ENCODE measurements at places on chromosomes 2 and 18.

DNA sequence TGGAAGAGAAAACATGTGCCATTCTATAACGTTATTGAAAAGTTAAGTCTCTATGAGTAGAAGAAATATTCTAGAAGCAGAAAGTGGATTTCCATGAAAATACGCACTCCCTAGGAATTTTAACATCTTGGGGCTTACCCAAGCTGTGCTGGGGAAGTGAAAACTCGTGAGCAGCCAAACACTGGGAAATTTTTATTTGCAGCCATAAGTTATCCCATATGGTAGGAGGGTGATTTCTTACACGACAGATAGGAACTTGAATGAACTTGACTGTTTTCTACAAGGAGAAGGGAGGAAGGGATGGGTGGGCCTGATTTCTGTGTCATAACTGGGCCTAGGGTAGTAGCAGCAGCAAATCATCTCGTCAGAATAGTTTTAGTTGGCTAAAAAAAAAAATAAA, 272.6 kb downstream of the ETAA1 start:
- DNase-seq = no peak

DNA sequence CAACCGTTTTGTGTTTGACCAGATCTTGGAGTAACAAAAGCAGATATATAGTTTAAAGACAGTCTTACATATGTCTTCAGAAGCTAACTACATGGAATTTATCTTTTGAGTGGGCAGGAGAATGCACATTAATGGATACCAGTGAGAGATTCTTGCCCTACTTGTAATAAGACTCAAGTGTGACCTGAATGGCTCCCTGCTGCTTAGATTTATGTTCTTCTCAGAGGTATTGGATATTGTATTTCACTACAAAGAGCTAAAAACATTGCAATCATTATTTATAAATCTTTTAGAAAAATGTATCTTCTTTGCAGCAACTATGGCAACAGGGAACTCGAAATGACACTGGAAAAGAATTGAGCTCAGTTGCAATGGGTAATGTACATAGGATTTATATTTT, 227.7 kb downstream of the LRRTM4 start:
- DNase-seq = no peak

DNA sequence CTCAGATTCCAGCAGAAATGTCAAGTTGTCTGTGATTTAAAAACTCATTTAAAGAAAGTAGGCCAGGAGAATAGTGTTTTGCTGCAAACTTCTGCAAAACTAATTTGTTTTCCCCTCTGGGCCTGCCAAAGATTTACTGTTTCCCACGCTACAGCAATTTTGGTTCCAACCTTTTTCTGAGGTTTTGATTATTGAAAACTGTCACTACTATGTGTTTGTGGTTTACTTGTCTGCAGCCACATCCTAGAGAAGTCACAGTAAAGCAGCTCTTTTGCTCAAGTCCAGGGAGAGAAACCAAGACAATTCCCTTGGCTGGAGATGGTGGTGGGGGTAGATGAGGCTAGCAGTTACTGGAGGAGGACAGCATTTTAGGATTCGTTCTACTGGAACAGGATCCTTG, 12.8 kb downstream of the IL1R2 start:
- no peak for DNase-seq

DNA sequence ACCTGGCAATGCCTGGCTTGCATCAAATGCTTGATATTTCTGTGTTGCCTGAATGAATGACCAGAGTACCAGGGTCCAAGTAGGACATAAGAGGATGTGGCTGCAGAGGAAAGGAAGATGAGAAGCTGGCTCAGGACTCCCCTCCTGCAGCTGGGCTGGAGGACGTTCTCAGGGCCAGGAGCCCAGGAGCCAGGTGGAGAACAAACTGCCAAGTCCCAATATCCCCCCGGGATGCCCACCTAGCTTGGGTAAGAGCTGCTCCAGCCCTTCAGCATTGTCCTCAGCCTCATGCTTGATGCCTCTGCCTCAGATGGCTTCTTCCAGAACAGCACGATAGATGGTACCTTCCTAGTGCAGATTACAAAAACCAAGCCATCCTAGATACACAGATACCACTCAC, 8.6 kb upstream of the ATP6V1B1 start:
- no peak for DNase-seq

- no peak for DNase-seq
Measured at GRCh38 chr2:19072161-19072560, 286.3 kb downstream of the OSR1 start.

GRCh38 chr2:233481368-233482142, 85.0 kb downstream of the USP40 start:
- no peak for DNase-seq

DNA sequence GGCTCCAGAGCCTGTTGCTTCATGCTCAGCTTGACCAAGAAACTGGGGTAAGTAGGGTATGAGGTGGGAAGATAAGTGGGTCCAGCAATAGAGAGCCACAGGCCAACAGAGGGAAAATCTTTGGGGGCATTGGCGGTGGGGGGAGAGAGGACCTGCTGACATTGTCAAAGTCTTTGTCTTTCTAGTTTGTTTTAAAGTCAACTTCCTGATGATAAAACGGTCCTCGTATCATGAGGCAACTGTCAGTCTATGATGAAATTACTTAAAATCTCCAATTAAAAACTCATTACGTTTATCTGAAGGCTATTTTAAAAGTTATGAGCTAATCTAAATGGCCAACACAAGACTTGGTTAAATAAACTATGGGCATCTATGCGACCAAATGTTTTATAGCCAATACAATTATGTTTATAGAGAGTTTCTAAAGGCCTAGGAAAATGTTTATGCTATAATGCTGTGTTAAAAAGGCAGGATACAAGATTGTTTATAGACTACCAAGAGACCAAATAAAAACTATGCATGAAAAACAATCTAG, 84.4 kb upstream of the CD28 start:
- DNase-seq = no peak

GRCh38 chr2:128384956-128385355, 66.3 kb upstream of the HS6ST1 start:
- no peak for DNase-seq

- no peak for DNase-seq
Measured at GRCh38 chr2:177759443-177759842, 313.1 kb downstream of the PDE11A start.

- DNase-seq = no peak
Measured at GRCh38 chr18:56148373-56148772, 490.0 kb downstream of the TXNL1 start.

DNA sequence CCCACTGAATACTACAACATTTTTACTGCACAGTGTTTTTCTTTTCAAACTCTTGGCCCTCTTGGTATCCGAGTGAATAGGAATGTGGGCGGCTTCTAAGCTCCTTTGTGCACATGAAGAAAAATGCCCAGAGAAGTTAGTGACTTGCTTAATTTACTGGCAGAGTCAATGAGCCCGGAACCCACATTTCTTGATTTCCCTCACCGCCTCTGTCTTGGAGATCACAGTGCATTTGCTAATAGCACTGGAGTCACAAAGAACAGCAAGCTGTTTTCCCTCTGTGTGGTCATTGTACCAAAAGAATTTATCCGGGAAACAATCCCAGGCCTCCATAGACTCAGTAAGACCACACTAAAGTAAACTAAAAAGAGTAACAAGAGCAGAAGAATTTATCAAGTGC, 18.9 kb downstream of the STON1 start:
- no peak for DNase-seq

DNA sequence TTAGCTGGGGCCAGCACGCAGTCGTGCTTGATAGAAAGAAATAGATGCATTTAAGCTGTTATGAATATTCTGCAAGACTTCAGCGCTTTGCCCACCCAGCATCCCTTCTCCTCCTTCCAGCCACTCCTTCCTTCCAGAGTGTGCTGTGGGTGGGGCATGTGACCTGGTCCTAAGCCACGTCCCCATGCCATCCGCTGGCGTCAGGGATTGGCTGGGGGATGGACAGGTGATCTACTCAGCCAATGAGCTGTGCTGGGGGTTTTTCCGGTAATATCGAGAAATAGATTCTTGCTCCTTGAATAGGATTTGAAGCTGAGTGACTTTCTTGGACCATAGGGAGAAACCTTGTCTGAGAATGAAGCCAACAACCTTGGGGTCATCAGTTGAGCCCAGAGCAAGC, 4.8 kb upstream of the ZAP70 start:
- no peak for DNase-seq

DNA sequence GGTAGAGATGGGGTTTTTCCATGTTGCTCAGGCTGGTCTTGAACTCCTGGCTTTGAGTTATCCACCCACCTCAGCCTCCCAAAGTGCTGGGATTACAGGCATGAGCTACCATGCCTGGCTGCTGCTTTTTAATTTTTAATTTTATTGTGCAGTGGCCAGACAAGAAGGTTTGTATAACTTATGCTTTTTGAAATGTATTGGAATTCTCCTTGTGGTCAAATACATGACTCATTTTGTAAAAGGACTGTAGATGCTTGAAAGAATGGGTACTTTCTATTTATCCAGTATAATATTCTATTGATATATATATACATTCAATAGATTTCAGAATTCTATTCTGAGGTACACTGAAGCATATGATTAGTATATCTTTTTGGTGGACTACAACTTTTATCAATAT, 82.6 kb upstream of the ST3GAL5 start:
- DNase-seq = no peak

DNA sequence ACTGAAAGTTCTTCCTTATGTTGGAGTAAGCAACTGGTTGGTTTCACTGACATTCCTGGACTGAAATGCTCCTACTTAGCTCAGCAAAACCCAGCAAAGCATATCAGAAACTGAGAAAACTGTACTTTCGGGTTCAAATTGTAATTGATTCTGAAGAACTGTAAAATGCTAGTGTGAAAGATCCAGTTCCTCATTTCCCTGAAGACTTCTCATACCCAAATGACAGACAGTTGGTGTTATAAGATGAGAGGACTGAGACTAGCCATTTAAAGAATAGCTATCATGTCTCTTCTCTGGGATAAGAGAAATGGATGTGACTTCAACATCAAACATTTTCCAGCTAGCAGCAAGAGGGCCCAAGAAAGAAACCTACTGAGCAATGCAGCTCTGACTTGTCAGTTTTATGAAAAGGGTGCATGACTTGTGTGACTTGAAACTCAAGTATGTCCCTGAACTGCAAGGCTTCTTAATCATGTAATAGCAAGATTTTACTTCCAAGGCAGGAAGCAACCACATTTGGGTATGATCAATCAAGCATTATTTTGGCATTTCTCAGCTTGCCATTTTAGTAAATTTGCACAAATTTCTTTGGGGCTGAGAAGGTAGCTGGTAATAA, 420.3 kb upstream of the MMADHC start:
- no peak for DNase-seq

DNA sequence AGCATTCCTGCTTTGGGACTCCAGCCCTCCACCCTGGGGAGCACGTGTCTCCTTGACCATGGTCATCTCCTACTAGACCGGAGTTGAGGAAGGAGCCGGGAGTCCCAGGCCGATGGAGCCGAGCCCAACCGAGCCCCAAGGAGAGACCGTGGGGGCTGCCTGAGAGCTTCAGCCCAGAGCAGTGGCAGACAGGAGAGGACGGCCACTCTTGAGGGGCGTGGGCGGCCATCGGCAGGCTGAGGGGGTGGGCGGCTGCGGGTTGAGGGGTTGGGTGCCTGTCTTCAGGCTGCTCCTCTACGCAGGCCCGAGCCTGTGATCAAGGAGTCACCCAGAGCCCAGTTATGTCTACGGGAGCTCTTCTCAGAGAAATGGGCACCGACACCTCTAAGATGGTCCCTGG, 158.7 kb downstream of the PXDN start:
- no peak for DNase-seq

- no peak for DNase-seq
Measured at GRCh38 chr2:229101314-229101713, 169.8 kb downstream of the PID1 start.

- no peak for DNase-seq
Measured at GRCh38 chr2:101080211-101081068, 70.7 kb downstream of the TBC1D8 start.

DNA sequence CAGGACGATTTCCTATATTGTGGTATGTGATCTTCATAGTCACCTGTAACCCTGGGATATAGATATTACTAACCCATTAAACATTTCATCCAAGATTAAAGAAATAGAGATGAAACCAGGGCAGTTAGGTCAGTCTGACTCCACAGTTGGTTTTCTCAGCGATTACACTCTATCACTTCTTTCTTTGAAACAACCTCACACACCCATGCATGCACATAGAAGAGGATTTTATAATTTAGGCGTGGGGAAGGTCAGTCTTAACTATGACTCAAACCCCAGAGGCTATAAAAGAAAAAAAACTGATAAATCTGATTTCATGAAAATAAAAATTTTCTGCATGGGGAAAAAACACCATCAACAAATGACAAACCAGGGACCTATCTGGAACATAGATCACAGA, 54.2 kb downstream of the BCL2 start:
- no peak for DNase-seq

GRCh38 chr18:44986933-44987332, 306.2 kb downstream of the SETBP1 start:
- DNase-seq = no peak

DNA sequence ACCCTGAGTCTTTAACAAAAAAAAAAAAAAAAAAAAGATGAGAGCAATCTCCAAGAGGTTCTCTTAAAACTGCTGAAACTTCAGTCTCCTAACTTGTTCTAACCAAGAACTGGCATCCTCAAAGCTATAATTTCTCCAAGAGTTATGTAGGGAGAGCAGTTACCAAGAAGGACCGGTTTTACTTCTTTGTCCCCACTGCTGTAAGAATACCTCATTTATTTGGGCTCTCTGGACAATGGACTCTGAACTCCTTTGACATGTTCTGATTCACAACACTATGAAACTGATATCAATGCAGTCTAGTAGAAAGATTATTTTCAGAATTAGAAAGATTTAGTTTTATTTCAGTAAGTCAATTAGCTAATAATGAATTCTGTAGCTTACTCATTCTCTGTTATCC, 84.5 kb upstream of the DTNB start:
- no peak for DNase-seq

DNA sequence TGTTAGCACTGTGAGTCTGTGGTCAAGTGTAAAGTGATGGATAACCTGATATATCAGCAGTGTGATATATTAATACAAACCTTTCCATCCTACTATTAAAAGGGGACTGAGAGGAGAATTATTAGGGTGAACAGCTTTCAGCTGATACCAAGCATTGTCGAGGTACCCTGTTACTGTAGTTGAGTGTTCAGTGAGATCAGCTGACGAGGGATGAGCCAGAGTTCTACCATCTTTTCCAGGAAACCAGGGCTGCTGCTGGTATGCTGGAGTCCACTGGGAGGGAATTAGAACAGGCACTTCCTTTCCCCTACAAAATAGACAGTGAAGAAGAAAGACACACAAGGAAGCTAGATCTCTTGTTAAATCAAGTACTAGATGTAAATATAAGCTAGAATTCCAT, 408 bp downstream of the IL18RAP start:
- no peak for DNase-seq

DNA sequence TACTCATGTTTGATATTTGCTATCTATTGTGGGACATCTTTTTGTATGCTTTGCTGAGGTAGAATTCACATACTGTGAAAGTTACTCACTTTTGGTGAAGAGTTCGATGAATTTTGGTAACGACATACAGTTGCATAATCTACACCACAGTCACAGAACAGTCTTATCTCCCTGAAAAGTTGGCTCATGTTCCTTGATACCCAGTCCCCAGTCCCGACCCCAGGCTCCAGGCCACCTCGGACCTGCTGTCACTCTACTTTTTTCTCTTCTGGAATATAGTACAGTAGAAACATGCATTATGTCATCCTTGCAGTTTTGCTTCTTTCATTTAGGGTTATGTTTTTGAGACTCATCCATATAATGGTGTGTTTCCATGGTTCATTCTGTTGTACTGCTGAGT, 191.7 kb downstream of the FAM210A start:
- no peak for DNase-seq

Data from activated CD4-positive, alpha-beta T cell treated with anti-CD3 and anti-CD28 coated beads for 24 hours (primary cell).